PC-3 (cell line): ENCODE measurements at places on chromosomes 3 and 15.

GRCh38 chr3:189288348-189289235 is 116.8 kb downstream of the TPRG1 start:
- no peaks in the 10 kb centered on the region for H3K36me3 ChIP-seq
- DNase-seq = no peak
- H3K4me3 ChIP-seq = no peak overlapping the region
- no peaks in the 10 kb centered on the region for H3K27me3 ChIP-seq
- no peak overlapping the region for H3K27ac ChIP-seq
- H3K4me1 ChIP-seq = peaks cover 8% of the 10 kb centered on the region; the same call in 1 of the 2 replicates

DNA sequence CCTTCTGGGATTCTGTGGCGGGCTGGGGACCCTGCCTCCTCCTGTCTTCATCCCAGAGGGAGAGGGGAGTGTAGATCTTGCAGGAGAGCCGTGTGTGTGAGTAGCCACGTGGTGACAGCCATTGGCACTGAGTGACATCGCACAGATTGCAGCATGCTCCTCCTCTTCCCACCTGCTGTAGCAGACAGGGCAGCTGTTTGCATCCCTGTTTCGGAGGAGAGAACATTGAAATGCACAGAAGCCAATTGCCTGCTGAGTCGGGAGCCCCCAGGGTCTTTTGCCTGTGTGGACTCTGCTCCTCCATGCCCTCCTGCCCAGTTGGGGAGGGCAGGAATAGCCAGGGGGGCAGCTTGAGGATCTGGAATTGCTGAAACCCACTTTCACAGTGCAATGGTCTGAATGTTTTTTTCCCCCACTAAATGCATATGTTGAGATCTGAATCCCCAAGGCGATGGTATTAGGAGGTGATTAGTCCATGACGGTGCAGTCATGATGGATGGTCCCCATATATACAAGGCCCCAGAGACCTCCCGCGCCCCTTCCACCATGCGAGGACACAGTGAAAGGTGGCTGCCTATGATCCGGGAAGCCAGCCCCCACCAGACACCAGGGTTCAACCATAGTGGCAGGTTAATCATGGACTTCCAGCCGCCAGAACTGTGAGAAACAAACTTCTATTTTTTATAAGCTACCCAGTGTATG is 66.8 kb downstream of the CHRNA7 start:
- DNase-seq = no peak
- no peak overlapping the region for H3K4me3 ChIP-seq
- H3K36me3 ChIP-seq = no peaks in the 10 kb centered on the region
- H3K4me1 ChIP-seq = no peaks in the 10 kb centered on the region

DNA sequence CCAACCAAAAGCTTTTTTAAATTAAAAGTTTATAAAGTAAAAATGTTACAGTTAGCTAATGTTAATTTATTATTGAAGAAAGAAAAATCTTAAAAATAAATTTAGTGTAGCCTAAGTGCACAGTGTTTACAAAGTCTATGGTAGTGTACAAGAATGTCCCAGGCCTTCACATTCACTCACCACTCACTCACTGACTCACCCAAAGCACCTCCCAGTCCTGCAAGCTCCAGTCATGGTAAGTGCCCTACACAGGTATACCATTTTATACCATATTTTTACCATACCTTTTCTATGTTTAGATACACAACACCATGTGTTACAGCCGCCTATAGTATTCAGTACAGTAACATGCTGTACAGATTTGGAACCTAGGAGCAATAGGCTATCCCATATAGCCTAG is 29.1 kb downstream of the SSR3 start:
- DNase-seq = peak; percentile 59
- no peaks in the 10 kb centered on the region for H3K36me3 ChIP-seq
- no peak overlapping the region for H3K4me3 ChIP-seq
- H3K27me3 ChIP-seq = no peaks in the 10 kb centered on the region
- no peak overlapping the region for H3K27ac ChIP-seq

DNA sequence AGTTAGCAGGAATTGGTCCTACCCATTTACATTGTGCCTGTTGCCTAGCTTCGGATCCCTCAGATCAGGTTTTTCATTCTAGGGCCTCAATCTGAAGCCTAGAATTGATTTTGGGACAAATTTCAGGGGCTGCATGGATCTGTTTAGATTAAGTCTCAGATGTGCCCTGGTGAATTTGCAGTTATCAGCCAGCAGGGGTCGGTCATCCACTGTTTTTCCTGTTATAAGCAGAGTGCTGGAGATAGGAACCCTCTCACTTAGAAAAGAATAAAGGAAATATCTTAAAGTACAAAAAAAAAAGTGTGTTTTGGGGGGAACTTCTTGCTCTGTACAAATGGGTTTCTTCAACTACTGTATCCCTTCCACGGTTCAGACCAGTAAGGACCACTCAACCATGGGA is 212.5 kb downstream of the BCHE start:
- H3K4me3 ChIP-seq = no peak overlapping the region
- DNase-seq = peak; percentile 38
- no peaks in the 10 kb centered on the region for H3K36me3 ChIP-seq
- H3K4me1 ChIP-seq = no peaks in the 10 kb centered on the region
- no peaks in the 10 kb centered on the region for H3K27me3 ChIP-seq

DNA sequence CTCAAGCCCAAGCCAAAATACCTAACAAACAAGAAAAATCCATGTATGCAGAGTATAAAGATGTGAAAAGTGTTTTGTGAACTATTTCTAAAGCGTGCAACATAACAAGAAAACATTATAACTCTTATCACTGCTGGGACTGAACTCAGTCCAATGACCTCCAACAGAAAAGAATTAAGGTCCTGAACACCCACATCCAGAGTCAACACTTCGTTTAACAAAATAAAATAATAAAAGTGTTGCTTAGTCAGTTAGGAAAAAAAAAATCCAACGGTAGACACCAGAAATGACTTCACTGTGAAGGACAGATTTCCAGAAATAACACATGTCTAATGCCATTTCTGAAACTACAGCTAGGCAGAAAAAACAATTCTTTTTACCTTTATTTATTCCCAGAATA is 28.0 kb downstream of the MB21D2 start:
- no peaks in the 10 kb centered on the region for H3K36me3 ChIP-seq
- H3K4me3 ChIP-seq = no peak overlapping the region
- peak overlapping the region; percentile 98; the same call in 1 of the 2 replicates for H3K27ac ChIP-seq
- H3K4me1 ChIP-seq = peaks cover 86% of the 10 kb centered on the region
- no peak for DNase-seq
- no peaks in the 10 kb centered on the region for H3K27me3 ChIP-seq

- H3K4me3 ChIP-seq = no peak overlapping the region
- DNase-seq = peak; percentile 41
- H3K4me1 ChIP-seq = peaks cover 13% of the 10 kb centered on the region
- peak overlapping the region; percentile 45 for H3K27ac ChIP-seq
- no peaks in the 10 kb centered on the region for H3K36me3 ChIP-seq
- H3K27me3 ChIP-seq = no peaks in the 10 kb centered on the region
Observed at GRCh38 chr15:51313074-51313393, 25.4 kb downstream of the CYP19A1 start.

DNA sequence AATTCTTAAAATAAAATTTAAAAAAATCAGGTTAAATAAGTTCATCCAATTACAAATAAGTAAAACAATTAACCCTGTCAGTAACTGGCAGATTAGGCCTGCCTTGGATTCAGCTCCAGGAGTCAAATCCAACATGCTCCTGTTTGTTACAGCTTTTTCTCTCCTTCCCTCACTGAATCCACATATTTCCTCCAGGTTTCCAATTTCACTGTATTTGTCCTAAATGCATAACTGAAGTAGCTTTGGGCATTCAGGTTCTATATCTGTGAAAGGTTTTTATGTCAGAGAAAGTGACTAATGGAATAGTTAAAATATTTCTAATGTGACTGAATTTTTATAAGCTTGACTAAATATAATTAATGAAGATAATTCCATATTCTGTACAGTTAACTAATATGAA is 79.7 kb downstream of the IFT80 start:
- H3K4me3 ChIP-seq = no peak overlapping the region
- no peaks in the 10 kb centered on the region for H3K36me3 ChIP-seq
- peak; percentile 27 for DNase-seq
- H3K27me3 ChIP-seq = no peaks in the 10 kb centered on the region
- H3K4me1 ChIP-seq = peaks cover 6% of the 10 kb centered on the region; the same call in 1 of the 2 replicates
- no peak overlapping the region for H3K27ac ChIP-seq

GRCh38 chr3:28476194-28476593 is 127.6 kb upstream of the AZI2 start:
- no peaks in the 10 kb centered on the region for H3K36me3 ChIP-seq
- H3K27me3 ChIP-seq = no peaks in the 10 kb centered on the region
- H3K4me1 ChIP-seq = no peaks in the 10 kb centered on the region
- no peak overlapping the region for H3K4me3 ChIP-seq

- peak overlapping the region; percentile 57 for H3K27ac ChIP-seq
- no peak overlapping the region for H3K4me3 ChIP-seq
- DNase-seq = no peak
- no peaks in the 10 kb centered on the region for H3K36me3 ChIP-seq
- H3K4me1 ChIP-seq = peaks cover 32% of the 10 kb centered on the region
- no peaks in the 10 kb centered on the region for H3K27me3 ChIP-seq
Observed at GRCh38 chr3:162368417-162368816, 871.8 kb downstream of the OTOL1 start.

DNA sequence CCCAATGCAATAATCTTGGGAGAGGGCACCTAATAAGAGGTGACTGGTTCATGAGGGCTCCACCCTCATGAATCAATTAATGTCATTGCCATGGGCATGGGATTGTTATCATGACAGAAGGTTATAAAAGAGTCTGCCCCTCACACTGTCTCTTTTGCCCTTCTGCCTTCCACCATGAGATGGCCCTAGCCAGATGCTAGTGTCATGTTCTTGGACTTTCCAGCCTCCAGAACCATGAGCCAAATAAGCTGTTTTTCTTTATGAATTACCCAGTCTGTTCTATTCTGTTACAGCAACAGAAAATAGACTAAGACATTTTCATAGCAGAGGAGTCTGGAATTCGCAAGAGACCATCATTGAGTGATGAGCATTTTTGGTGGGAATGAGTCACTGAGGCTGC is 16.0 kb upstream of the RAD18 start:
- H3K27ac ChIP-seq = no peak overlapping the region
- no peaks in the 10 kb centered on the region for H3K36me3 ChIP-seq
- no peak overlapping the region for H3K4me3 ChIP-seq
- H3K4me1 ChIP-seq = no peaks in the 10 kb centered on the region

DNA sequence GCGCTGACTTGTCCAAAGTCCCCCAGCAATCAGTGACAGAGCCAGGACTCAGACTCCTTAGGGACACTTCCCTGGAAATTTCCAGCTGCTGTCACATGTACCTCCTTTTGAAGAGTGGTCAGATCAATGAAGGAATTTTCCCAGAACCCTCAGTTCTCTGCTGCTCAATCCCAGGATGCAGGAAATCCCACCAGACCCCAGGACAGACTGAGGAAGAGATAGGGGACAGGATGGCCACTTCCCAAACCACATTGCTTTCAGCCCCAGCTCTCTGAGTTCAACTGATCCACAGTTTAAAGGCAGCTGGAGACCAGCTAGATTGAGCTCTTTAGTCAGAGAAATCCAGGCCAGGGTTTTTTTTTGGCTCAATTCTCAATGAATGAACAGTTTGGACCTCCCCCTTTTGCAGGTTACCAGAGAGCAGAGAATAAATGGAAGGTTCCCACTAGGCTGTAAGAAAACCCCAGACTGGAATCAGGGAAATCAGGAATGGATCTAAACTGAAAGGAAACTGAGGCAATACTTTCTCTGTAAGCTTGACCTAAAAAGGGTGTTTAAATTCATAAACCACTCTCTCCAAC is 1.5 kb downstream of the CYP1A1 start:
- no peaks in the 10 kb centered on the region for H3K27me3 ChIP-seq
- peaks cover 8% of the 10 kb centered on the region; the same call in 1 of the 2 replicates for H3K4me1 ChIP-seq
- H3K4me3 ChIP-seq = no peak overlapping the region
- H3K27ac ChIP-seq = no peak overlapping the region
- DNase-seq = peak; percentile 60
- H3K36me3 ChIP-seq = no peaks in the 10 kb centered on the region

DNA sequence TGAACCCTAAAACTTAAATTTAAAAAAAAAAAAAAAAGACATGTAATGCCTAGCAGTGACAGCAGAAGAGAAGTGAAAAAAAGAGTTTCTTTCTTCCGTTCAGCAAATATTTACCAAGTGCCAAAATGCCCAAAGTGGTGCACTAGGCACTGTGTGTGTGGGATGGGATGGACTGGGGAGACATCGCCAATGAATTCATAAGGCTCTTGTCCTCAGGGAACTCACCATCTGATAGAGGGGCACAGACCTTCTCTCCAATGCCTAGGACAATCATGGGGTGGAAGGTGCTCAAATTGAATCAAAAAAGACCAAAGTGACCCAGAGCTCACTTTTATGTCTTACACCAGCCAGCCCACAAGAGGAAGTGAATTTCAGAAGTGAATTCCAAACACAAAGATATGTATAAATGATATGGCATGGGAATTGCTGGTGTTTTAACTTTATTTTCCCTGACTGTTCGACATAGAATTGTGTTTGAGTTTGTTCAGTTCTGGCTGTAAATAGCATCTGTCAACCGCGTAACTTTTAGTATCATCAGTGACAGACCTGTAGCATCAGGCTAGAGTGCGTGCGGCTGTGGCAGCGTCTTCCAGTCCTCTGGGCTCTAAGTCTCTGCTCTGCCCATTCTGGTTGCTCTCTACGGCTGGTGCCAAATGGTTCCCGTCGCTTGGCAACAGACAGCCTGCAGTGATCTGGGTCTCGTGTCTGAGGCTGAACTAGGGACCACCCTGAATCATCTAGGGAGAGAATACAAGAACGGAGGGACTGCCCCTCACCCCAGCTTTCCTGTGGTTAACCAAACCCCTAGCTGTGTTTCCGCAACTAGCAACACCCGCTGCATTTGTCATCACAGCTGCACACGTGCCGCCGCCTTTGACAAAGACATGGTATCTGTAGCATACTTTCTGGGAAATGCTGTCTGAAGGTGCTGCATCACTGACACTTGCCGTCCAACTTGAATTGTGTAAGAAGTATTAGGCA is 154.0 kb upstream of the THBS1 start:
- H3K4me1 ChIP-seq = peaks cover 17% of the 10 kb centered on the region
- H3K27ac ChIP-seq = no peak overlapping the region
- no peaks in the 10 kb centered on the region for H3K27me3 ChIP-seq
- H3K36me3 ChIP-seq = no peaks in the 10 kb centered on the region

DNA sequence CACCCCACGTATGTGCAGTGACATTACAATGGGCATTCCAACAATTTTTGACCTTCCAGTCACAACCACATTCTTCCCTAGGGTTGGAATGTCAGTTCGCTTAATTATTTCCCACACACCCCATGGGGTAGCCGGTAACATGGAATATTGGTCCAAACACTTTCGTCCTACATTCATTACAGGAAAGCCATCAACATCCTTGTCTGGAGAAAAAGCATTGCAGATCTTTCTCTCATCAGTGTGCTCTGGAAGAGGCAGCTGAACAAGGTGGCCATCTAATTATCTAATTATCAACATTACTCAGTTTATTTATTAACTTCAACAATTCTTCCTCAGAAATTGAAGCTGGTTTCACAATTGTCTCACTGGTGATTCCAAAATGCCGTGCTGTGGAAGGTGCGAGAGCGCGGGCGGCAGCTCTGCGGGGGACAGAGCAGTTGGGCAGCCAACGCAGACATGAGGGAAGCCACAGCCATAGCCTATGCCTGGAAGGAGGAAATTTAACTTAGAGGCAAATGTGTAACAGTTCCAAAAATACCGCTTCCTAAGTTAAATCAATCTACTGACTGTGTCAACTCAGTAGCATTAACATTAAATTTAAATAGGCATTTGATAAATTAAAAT is 1158.9 kb upstream of the EPHA6 start:
- no peaks in the 10 kb centered on the region for H3K4me1 ChIP-seq
- no peak for DNase-seq
- H3K27me3 ChIP-seq = no peaks in the 10 kb centered on the region
- H3K4me3 ChIP-seq = no peak overlapping the region
